Sciatic nerve (tissue), 2 donors: ENCODE measurements at places on chromosomes 6 and 20. TPM values are rescaled to one million over a fixed set of nuclear protein-coding genes. Genes with fewer than 3 reads are reported as not detected.

TAF4 gene
- 20.1 TPM for total RNA-seq

WFDC5 gene
- total RNA-seq: not detected

WFDC10A gene
- not detected for total RNA-seq

NECAB3 gene
- 24.1 TPM for total RNA-seq

CEP43 gene
- 18.8 TPM for total RNA-seq

PREX1 gene
- 33.9 TPM for total RNA-seq

LY6G6F gene
- total RNA-seq: not detected

TFEB gene
- 35.5 TPM for total RNA-seq

C6orf141 gene
- total RNA-seq: 7.6 TPM

LY86 gene
- total RNA-seq: 4.1 TPM

HSD17B8 gene
- 12.7 TPM for total RNA-seq

NOX3 gene
- total RNA-seq: not detected

TAGAP gene
- total RNA-seq: 8.0 TPM

MLN gene
- total RNA-seq: not detected

COL19A1 gene
- 0.98 TPM for total RNA-seq
